ENCODE measurements at places on chromosomes 1 and 21. TPM values are rescaled to one million over a fixed set of nuclear protein-coding genes. Genes with fewer than 3 reads are reported as not detected.

ST6GALNAC5 gene
- total RNA-seq: 10.8 TPM

DNA sequence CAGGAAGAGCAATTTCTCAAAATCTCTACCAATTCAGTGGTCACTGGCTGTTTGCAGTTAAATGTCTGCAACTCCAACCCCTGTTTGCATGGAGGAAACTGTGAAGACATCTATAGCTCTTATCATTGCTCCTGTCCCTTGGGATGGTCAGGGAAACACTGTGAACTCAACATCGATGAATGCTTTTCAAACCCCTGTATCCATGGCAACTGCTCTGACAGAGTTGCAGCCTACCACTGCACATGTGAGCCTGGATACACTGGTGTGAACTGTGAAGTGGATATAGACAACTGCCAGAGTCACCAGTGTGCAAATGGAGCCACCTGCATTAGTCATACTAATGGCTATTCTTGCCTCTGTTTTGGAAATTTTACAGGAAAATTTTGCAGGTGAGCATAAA is 167.2 kb downstream of the CRB1 start:
- DNase-seq: no peak

DNA sequence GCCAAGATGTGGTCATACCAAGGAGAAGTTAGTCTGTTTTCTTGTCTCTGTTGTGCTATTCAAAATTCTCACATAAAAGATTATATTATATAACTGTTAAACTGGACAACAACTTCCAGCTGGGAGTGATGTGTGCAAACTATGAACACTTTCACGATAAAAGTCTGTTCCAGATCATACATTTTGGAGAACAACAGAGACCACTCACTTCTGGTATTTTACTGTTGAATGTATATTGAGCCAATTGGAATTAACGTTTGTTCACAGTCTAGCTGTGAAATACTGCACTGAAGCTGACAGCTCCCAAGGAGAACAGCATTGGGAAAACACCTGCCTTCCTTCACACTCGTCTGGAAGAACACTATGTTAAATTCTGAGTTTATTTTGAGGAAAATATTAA is 860 bp upstream of the SHCBP1L start:
- no peak for DNase-seq

GRCh38 chr1:111179968-111180533 is 20.4 kb downstream of the DENND2D start:
- DNase-seq: no peak

GRCh38 chr21:46184625-46185555 is 631 bp upstream of the SPATC1L start:
- peak; percentile 12 for DNase-seq

DNA sequence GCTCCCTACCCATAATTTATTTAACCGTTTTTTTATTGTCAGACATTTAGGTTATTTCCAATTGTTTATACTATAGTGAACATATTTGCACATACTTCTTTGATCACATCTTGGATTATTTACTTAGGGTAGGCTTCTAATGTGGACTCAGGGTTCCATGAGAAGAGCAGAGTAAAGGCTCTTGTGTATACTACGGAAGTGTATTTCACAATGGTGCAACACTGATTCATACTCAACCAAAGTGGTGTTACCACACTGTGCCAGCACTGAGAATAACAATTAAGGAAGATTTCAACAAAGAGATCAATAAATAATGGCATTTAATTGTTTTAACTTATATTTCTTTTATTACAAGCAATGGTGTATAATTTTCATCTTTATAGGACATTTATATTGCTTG is 251.2 kb downstream of the ZNF326 start:
- no peak for DNase-seq

All from kidney epithelial cell (primary cell).